ENCODE measurements at places on chromosomes 2 and 18.

- DNase-seq, result no peak
Observed at GRCh38 chr2:104862058-104862941, 8.4 kb downstream of the POU3F3 start.

- no peak for DNase-seq
Observed at GRCh38 chr2:207078186-207078798, 87.5 kb downstream of the KLF7 start.

DNA sequence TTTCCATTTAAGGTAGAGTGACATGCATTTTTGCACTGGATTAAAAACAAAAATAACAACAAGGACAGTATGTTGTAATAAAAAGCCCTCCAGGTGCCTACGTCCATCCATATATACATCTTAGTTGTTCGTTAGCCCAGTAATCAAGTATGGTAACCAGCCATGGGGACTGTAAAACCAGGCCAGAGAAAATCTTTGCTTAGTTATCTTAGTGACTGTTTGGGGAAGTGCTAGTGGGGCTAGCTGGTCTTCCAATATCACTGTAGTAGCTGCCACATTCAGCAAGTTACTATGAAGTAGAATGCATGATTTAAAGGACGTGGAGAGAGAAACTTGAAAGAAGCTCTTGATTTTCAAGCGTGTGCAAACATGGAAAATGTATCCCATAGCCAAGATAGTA is 95.9 kb upstream of the STON1 start:
- no peak for DNase-seq

GRCh38 chr18:65523461-65523860 is 227.4 kb upstream of the CDH7 start:
- DNase-seq, result no peak

GRCh38 chr2:237171396-237171795 is 85.7 kb downstream of the COPS8 start:
- no peak for DNase-seq

GRCh38 chr18:44689736-44690135 is 9.0 kb downstream of the SETBP1 start:
- no peak for DNase-seq

DNA sequence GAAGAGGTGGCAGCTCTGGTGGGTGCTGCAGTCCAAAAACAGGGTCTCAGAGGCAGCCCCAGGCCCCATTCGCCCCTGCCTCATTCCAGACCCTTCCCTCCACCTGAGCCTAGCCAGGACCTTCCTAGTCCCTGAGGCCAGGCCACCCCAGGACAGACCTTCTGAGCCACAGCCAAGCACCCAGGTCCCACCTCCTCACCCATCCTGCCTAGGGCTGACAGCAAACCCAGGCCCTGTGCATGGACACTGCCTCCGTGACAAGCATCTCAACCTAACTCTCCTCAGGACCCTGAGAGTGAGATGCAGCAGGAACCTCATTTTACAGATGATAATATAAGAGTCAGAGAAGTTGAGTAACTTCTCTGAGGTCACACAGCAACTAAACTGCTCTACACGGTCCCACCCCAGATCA is 15.5 kb downstream of the ADRA2B start:
- DNase-seq, result peak; percentile 25

GRCh38 chr18:22387787-22388186 is 29.9 kb downstream of the CTAGE1 start:
- no peak for DNase-seq

DNA sequence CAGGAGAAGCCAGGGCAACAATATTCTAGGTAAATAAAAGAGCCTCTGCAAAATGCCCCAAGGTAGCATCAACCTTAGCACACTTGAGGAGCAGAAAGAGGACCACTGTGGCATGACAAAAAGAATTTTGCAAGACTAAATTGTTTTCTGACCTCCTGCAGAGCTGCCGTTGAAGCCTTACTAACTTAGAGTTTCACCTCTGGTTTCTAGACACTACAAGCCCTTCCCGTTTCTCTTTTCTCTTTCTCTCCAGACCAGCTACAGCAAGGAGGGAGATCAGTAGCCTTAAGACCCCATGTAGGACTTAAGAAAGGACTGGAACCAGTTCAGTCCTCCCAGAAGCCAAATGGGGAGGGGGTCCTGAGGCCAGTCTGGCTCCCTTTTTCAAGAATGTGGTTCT is 73.3 kb upstream of the SP3 start:
- no peak for DNase-seq

GRCh38 chr2:25618676-25619075 is 54.7 kb downstream of the DTNB start:
- DNase-seq, result no peak

- DNase-seq, result no peak
Observed at GRCh38 chr2:159065313-159065712, 96.9 kb downstream of the TANC1 start.

DNA sequence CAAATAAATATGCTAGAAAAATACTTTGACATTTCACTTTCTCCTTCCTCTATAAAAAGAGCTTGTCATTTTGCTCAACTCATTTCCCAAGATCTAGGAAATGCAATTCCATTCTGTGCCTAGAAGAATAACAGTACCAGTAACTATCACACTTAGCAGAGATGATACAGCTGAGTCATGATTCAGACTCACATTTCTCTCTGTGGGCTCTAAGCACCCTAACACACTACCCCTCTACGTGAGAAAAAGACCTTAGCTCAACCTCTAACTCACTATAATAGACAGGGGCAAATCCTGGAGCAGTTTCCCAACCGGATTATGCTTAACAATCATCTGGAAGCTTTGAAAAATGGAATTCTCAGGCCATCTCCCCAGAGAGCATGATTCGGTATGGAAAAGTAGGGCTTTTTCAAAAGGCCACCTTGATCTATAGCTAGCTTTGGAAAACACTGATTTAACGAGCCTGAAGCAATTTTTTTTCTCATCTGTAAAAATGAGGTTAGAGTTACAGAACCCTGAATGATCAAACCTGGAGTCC is 1312.3 kb upstream of the PIK3C3 start:
- no peak for DNase-seq

- DNase-seq, result no peak
Observed at GRCh38 chr2:160394153-160394552, 99.5 kb downstream of the RBMS1 start.

- no peak for DNase-seq
Observed at GRCh38 chr2:133200684-133201421, 367.4 kb downstream of the NCKAP5 start.

GRCh38 chr2:79100285-79100684 is 12.5 kb upstream of the REG1B start:
- no peak for DNase-seq

- DNase-seq, result no peak
Observed at GRCh38 chr2:117562654-117563053, 251.8 kb upstream of the DDX18 start.

DNA sequence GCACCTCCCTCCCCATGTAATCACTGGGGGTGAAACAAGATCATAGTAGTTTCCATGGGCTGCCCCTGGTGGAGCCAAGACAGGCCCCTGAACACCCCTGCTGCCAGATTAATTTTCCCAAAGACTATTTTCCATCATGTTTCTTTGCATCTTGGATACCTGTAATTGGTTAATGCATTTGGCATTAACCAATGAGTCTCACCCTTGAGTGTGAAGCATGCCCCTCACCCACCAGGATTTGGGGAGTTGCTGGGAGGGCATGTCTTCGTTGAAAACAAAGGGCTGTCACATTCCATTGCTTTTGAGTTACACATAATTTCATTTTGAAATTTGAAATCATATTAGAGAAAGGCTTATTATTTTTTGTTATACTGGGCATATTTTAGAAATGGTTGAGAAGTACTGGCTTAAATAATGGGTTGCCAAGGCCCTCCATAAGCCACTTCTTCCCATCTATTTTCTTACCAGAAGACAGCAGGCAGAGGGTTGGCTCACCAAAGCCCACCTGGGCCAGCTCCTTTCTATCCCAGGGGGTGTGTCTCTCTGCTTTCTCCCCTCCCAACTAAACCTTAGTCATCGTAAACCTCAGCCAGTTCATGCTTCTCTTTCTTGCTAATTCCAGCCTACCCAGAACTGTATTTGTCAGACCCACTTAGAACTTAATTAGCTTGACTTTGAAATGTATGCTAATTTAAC is 51.8 kb downstream of the ATIC start:
- no peak for DNase-seq

DNA sequence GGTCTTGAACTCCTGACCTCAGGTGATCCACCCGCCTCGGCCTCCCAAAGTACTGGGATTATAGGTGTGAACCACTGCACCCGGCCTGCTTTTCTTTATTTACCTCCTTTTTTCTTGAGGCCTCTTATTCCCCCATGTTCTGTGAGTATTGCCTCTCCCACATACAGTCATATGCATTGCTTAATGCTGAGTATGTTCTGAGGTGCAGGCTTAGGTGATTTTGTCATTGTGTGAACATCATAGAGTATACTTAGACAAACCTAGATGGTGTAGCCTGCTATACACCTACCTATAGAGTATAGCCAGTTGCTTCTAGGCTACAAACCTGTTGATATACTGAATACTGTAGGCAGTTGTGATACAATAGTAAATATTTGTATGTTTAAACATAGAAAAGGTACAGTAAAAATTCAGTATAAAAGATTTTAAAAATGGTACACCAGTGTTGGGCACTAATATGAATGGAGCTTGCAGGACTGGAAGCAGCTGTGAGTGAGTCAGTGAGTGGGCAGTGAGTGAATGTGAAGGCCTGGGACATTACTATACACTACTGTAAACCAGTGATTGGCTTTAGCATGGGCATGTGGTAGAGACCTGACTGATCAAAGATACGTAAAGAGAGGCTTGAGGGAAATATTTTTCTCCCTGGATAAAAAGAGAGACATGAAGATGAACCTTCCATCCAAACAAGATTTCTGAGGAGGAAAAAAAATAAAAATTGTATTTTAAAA is 17.6 kb downstream of the SLC39A10 start:
- no peak for DNase-seq

DNA sequence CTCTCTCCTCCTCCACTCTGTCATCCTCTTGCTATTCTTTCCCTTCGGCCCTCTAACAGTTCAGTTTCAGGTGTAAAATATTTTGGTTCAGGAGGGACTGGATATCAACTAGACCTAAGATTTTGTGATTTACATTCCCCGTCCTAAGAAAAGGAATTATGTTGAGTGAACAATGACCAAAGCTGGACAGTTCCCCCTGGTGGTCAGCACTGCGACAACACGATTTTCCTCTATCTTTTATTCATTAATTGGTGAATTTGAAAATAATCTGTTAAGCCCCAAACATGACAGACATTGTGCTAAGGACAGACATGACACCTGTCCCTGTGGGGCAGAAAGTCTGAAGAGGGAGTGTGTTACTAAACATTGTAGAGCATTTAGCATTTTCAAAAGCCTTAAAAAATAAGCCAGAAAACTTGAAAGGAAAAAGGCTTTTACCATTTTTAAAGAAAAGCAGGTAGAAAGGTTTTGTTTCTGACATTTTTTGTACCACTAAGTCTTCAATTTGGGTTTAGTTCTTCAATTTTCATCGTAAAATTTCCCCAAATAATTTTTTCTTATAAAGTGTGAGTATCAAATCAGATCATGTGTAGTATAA is 28.4 kb upstream of the GTF2A1L start:
- DNase-seq, result no peak

DNA sequence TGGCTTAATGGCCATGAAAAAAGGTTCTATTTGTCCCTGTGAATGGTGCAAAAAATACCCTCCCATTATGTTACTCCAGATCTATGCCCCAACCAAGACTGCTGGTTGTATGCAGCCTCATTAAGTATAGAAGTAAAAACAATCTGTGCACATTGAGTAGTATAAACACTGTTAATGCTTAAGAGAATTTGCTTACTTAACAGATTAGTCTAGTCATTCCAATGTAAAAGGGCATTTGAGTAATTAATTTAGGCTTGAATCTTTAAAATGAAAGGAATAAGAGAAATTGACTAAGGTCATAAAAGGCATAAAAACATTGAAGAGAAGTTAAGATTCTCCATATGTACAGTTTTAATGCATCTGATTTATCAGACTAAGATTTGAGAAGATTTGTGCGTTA is 51.2 kb downstream of the FAM124B start:
- DNase-seq, result no peak

GRCh38 chr2:149732730-149733290 is 145.2 kb upstream of the MMADHC start:
- DNase-seq, result no peak

- DNase-seq, result no peak
Observed at GRCh38 chr2:113707106-113707505, 49.3 kb downstream of the SLC35F5 start.

GRCh38 chr2:107002735-107003134 is 116.8 kb upstream of the ST6GAL2 start:
- no peak for DNase-seq

DNA sequence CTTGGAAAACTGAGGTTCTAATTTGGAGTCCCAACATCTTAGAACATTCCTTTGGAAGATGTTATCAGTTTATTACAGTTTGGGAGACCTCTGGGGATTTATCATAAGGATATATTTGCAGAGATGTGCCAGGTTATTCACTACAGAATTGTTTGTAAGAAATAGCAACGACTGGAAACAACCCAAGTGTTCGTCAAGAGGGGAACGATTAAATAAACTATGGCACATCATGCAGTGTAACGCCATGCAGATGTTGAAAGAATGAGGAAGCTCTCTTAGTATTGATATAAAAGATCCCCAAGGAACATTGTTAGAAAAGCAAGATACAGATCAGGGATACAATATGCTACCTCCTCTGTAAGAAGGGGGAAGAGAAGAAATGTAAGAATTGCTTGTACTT is 210.6 kb downstream of the TMEM247 start:
- DNase-seq, result no peak

GRCh38 chr2:1446301-1446700 is 33.0 kb downstream of the TPO start:
- DNase-seq, result no peak

DNA sequence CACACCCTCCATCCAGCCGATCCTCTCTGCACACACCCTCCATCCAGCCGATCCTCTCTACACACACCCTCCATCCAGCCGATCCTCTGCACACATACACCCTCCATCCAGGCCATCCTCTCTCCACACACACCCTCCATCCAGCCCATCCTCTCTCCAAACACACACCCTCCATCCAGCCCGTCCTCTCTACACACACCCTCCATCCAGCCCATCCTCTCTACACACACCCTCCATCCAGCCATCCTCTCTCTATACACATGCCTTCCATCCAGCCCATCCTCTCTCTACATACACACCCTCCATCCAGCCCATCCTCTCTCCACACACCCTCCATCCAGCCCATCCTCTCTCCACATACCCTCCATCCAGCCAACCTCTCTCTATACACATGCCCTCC is 83.1 kb downstream of the EIPR1 start:
- peak; percentile 26 for DNase-seq

Measured in left forelimb (tissue), 1 donor.